ENCODE measurements at places on chromosomes 16 and 17.

DNA sequence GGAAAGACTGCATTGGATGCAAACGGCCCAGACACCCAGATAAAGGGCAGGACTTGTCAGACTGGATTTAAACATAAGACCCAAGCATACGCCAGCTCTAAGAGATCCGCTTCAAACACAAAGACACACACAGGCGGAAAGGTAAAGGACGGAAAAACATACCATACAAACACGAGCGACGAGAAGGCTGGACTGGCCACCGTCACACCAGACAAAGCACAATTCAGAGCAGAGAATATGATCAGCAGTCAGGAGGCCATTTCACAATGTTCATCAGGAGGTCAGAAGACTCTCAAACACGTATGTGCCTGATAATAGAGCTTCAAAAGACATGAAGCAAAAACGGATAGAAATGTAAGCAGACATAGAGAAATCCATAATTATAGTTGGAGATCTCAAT lies 84.9 kb upstream of the GNG13 start:
- no peak for DNase-seq

GRCh38 chr16:24838554-24839266 lies 7.1 kb upstream of the SLC5A11 start:
- no peak for DNase-seq

GRCh38 chr17:40344421-40345160 lies 19.9 kb downstream of the GJD3 start:
- DNase-seq: peak; percentile 49

- peak; percentile 30 for DNase-seq
Observed at GRCh38 chr16:23597003-23597756, 1.1 kb upstream of the NDUFAB1 start.

DNA sequence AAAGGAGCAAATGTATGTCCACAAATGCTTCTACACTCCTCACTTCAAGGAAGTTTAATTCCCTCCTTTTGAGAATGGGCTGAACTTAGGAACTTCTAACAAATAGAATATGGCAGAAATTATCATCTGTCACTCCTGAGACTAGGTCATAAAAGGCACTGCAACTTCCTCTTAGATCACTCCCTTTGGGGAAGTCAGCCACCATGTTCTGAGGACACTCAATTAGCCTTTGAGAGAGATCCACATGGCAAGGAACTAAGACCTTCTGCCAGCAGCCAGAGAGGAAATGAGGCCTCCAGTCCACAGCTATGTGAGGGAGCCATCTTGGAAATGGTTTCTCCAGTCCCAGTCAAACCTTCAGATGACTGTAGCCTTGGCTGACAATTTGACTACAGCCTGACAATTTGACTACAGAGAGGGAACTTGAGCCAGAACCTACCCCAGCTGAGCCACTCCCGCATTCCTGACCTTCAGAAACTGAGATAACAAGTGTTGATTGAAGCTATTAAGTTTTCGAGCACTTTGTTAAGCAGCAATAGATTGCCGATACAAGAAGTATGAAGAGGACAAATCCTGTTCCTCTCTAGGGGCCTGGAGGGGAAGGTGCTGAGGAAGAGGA lies 113.4 kb upstream of the SEC14L1 start:
- no peak for DNase-seq

GRCh38 chr17:51046046-51046445 lies 74.6 kb downstream of the SPAG9 start:
- DNase-seq: no peak

GRCh38 chr16:58418601-58419000 lies 26.3 kb downstream of the GINS3 start:
- DNase-seq: no peak

DNA sequence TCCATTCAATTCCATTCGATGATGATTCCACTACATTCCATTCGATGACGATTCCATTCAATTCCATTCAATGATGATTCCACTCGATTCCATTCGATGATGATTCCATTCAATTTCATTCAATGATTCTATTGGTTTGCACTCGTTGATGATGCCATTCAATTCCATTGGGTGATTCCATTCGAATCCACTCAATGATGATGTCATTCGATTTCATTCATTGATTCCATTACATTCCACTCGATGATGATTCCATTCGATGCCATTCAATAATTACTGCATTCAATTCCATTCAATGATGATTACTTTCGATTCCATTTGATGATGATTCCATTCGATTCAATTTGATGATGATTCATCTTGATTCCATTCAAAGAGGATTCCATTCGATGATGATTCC lies 1299.4 kb downstream of the TP53TG3F start:
- no peak for DNase-seq

DNA sequence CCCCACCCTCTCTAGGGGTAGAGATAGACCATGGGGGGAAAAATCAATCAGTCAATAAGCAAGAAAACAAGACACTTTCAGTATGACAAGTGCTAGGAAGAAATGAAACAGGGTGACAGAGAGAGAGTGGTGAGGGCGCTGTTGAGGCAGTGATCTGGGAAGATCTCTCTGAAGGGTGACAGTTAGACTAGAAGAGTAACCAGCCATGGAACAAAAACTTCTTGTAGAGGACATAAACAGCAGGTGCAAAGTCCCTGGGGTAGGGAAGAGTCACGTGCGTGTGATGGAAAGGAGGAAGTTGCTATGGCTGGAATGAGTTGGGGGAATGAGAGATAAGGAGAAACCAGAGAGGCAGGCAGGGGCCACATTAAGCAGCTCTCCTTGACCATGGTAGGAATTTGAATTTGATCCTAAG lies 16.8 kb upstream of the EMP2 start:
- peak; percentile 55 for DNase-seq

DNA sequence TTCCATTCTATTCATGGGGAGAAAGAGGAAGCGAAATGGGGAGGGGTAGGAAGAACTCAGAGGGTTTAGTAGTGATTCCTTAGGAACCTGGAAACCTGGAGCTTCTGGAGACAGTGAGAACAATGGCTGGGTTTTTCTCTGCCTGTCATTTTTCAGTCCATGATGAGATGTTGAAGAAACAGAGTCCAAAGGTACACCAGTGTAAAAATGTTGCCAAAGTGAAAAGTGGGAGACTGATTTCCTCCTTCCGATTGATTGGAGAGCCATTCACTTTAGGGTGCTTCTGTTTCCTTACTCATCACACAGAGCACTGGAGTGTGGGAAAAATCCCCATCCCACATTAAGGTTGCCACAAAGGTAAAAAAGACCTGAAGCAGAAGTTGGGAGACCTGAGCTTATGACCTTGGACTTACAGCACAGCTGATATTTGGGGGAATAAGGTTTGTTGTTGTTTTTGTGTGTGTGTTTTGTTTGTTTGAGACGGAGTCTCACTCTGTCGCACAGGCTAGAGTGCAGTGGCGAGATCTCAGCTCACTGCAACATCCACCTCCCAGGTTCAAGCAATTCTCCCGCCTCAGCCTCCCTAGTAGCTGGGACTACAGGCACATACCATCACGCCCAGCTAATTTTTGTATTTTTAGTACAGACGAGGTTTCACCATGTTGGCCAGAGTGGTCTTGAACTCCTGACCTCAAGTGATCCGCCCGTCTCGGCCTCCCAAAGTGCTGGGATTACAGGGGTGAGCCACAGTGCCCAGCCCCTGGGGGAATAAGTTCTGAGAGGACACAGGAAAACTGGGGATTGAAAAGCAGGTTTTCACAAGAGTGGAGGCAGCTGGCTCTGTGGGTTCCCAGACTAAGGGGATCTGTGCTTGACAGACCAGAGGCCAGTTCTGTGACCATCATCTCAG lies 1.4 kb upstream of the DHX8 start:
- DNase-seq: no peak

- DNase-seq: no peak
Observed at GRCh38 chr16:76906552-76906951, 284.4 kb upstream of the MON1B start.

- no peak for DNase-seq
Observed at GRCh38 chr16:66224626-66225025, 141.9 kb upstream of the CDH5 start.

DNA sequence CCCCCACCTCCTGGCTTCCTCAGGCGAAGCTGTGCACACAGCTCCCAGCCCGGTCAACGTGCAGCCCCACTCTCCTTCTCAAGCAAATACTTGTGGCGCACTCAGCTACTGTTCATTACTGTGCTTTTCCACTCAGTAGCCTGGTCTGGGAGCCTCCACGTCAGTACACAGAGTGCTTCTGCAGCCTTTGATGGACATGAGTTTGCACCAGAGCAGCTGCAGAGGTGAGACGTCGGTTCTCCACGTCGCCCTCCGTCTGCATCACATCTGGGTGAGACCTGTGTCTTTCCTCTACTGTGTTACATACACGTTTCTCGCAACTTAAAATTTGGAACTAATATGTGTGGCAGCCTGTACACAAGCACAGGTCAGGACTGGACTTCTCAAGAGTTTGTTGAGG lies 334.3 kb downstream of the C16orf95 start:
- DNase-seq: no peak

DNA sequence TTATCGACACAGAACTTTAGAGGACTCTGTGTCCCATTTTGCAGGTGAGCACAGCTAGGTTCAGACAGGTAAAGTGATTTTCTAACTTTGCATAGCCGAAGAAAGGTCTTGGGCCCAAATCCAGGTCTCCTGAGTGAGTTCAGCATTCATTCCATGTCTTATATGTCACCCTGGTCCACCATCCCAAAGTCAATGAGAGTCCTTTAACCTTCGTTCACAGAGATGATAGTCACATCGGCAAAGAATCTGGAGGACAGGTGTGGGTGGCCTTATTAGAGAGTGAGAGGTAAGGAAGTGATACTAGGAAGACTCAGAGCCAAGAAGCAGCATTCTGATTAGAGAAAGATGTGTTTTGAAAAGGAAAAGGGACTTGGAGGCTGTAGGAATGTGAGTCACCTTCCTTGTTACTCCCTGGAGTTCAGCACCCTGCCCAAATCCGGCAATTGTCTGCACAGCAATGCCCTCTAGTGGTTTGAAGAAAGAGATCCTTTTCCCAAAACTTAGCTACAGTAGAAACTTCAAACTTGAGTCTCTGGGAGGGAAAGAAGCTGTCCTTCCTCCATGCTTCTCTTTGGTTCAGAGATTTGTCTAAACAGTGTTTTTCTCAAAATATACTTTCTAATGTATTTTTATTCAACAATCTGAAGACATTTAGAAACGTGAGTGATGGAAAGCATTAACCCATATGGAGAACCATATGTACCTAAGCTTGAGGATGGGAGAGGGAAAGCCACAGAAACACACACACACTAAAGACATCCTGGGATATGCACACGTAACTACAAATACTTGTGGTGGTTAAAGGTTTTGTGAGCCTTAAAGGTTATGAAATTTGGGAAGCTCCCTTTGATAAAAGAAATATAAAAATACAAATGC lies 96.4 kb upstream of the SHISA6 start:
- DNase-seq: peak; percentile 46

DNA sequence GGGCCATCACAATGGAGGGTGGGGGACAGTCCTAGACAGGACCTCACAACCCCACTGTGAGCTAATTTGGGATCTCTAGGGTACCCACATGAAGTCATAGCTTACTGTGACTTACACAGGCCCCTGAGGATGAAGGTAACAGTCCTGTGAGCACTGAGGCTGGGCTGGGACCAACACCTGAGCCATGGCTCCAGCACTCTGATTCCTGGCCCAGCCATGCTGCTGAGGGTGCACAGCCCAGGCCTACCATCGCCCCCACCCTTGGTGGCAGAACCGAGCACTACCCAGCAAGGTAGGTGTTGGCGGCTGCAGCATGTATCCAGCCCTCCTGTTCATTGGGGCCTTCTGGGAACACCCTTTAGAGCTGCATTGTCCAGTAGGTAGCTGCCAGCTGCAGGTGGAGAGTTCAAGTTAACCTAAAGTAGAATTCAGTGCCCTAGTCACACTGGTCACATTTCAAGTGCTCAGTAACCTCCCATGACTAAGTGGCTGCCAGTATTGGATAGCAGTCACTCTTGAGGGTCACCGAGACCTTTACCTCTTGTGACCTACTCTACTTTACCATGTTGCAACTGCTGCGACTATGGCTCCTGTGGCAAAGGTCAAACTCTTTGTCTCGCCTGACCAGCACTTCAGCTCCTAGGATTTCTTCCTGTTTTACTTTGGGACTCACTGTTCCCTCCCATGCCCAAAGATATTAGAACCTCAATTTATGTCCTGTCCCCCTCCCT lies 11.6 kb downstream of the AKAP1 start:
- no peak for DNase-seq

DNA sequence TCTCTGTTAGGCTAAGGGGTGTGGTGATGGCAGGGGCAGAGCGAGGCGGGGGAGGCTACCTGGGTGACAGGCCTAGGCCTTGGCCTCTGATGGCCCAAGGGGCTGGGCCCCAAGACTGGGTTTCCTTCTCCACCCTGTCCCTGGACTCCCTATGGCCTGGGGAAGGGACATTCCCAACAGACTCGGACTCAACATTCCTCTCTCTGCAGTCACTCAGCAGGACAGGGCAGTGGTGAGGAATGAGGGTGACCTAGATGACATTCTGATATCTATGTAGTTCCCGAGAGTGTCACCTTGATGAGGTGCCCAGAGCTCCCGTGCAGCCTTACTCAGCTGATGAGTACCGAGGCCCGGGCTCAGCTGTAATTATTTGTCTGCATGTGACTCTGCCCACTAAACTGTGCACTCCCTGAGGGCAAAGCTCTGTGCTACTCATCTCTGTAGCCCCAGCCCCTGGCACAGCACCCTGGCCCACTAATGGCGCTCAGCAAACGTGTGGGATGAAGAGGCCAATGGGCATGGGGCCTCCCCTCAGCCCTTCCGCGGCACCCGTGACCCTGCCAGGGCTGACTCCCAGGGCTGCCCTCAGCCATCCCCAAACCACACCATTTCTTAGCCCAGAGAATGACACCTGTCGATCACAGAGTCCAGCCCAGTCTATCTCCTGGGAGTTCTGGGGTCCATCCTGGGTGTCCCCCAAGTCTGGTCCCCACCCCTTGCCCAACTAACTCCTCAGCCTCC lies 2.2 kb downstream of the PLCD3 start:
- DNase-seq: peak; percentile 85

GRCh38 chr17:47873200-47874090 lies 22.5 kb upstream of the SP6 start:
- DNase-seq: no peak

DNA sequence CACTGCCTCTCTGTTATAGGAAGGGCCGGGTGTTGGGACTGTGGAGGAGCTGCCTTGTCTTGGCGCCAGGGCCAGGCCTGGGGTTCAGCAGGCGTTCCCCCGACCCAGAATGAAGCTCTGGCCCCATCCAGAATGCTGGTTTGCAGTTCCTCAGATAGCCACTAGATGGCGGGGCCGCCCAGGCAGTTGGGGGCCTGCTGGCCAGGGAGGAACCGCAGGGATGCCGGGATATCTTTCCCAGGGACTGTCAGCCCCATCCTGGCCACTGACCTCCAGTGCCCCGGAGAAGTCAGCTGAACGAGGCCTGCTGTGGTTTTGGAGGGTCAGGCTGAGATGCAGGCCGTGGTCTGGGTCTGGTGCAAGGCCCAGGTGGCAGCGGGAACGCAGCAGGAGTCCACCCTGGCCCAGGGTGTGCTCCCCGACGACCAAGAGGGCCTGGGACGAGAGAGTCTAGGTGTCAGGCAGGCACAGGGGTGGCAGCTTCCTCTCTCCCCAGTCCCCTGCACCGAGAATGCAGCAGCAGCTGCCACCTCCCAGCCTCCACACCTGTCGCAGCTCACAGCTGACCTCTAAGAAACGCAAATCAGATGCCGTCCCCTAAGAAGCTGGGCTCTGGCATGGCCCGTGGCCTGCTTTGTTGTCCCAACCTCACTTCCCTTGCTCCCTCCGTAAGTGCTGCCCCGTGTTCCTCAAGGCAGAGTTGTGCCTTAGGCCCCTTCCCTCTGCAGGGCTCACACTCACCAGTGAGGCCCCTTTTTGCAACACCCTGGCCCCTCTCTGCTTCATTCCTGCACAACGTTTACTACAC lies 51.2 kb downstream of the RMI2 start:
- peak; percentile 75 for DNase-seq
